Left renal cortex interstitium (tissue), 4 donors: ENCODE measurements at places on chromosomes 13 and 19.

GRCh38 chr13:86383561-86383960, 584.3 kb upstream of the SLITRK6 start:
- DNase-seq: no peak

DNA sequence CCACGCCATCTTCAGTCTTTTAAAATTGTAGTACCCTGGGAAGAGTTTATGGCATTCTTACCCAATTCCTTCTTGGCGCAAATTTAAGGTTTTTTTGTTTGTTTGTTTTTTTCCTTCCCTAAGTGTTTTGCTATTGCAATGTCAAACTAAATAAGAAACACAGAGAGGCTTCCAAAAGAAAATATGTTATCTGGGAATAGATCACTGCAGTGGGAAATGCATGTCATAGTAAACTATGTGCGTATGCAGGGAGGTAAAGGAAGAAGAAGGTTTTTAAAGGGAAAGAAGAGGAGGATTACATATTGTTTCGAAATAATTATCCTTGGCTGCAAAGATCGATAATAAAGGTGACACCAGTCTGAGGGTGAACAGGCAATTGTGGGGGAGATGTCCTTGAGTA, 13.2 kb downstream of the CLEC11A start:
- DNase-seq: no peak

GRCh38 chr13:30730526-30730925, 4.8 kb upstream of the ALOX5AP start:
- no peak for DNase-seq

DNA sequence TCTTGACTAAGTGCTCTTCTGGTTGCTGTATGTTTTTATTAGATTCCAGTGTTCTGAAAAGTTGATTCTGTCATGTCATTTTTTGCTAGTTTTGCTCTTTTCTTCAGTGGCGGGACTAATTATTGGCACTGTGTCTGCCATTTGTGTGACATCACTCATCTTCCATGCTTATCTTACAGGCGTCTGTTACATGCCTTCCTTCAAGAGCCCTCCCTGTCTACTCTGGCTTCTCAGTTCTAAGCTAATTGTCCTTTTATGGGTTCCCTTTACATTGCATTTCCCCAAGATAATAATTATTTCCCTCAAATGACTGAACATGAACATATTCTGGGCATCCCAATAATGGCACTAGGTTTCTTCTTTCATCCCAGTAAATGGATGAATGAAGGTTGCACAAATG, 459.1 kb downstream of the DCT start:
- no peak for DNase-seq

GRCh38 chr19:57068311-57068710, 51.5 kb upstream of the USP29 start:
- no peak for DNase-seq

- DNase-seq: no peak
Measured at GRCh38 chr13:73365252-73365651, 306.4 kb downstream of the KLF5 start.

DNA sequence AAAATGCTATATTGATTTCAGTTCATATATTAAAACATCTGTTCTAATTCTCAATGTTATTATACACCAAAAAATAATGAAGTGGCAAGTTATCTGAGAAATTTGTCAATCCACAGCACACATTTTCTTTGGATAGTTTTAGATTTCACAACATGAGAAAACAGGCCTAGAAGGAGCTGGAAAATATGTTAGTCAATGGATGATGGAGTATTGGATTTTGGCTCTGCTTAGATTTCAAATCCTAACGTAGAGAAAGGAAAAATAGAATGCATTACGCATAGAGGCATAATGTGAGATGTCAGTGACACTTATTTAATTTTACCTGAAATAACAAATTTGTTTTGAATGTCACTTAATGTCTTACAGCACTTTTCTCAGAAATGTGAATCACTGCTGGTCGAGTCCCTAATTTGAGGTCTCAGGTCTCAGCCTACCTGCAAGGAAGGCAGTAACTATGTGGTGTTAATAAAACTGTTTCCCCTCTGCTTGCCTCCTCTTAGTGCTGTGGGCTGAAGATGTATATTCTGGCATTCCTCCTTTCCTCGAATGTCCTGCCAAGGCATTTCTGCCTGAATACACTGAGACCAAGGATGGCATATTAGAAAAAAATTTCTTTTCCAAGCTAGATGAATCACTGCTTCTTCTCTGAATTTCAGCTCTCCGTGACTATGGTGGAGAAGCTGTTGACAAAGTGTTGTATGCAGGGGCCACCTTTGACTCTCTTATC, 232.4 kb downstream of the POSTN start:
- DNase-seq: no peak

GRCh38 chr13:26025196-26025595, 26.6 kb downstream of the SHISA2 start:
- DNase-seq: no peak

- no peak for DNase-seq
Measured at GRCh38 chr13:110698689-110699088, 7.2 kb downstream of the CARS2 start.

DNA sequence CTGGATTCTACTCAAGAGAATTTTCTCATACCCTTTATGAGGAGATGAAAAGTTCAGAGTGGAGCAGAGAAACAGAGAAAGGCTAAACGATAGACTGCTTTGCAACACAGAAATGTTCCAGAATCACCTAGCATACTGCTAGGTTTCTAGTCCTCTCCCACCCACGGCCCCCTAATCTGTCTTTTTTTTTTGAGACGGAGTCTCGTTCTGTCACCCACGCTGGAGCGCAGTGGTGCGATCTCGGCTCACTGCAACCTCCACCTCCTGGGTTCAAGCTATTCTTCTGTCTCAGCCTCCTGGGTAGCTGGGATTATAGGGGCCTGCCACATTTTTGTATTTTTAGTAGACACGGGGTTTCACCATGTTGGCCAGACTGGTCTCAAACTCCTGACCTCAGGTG, 4.8 kb downstream of the SUGP2 start:
- no peak for DNase-seq

DNA sequence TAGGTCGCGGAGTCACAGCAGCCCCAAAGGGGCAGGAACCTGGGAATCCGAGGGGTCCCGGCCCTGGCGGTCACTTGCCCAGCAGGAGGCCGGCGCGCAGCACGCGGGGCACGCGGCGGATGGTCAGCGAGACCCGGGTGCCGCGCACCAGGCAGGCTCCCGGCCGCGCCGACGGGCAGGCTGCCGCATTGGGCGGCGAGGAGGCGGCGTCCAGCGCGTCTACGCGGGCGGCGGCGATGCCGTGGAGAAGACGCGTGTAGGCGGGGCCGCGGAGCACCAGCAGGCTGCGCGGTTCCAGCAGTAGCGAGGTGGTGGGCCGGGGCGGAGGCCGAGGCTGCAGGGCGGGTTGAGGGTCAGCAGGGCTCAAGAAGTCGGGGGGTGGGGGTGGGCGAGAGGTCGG, 607 bp upstream of the SYNE4 start:
- DNase-seq: no peak

- no peak for DNase-seq
Measured at GRCh38 chr13:22012686-22013085, 341.8 kb downstream of the FGF9 start.

- no peak for DNase-seq
Measured at GRCh38 chr19:58304255-58304654, 922 bp upstream of the ERVK3-1 start.

DNA sequence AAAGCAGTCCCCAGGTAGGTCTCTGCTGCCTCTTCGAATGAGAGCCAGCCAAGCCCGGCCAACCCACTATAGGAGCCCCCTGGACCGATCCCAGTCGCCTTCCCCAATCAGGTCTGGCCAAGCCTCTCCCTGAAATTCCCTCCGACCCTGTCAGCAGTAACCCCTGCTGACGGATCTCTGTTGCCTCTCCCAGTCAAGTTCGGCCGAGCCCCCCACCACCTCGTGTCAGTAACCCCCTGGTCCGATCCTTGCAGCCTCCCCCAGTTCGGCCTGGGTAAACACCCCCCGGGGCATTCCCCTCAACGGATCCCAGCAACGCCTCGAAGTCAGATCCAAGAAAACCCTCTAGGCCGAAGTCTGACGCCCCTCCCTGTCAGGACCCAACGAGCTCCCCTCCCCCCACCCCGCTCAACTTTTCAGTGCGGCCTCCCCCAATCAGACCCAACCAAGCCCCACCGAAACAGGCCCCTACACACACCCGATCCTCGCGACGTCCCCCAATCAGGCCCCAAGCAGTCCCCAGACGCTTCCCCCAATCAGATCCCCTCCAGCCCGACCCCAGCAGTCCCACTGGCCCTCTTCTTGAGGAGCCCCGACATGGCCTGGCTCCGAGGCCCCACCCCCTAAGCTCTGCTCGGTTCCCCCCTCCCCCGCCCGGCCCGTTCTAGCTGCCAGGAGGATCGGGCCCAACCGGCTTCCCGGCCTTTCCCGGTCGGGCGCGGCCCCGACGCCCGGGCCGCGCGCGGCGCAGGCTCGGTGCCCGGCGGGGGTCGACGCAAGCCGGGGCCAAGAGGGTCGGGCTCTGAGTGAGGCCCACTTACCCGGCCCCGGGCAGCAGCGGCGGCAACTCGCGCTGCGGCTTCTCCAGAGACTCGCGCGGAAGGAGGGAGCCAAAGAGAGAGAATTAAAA, 1.8 kb downstream of the TNPO2 start:
- no peak for DNase-seq

GRCh38 chr13:70125693-70126092, 17.4 kb upstream of the KLHL1 start:
- DNase-seq: no peak

GRCh38 chr13:101554420-101555125, 102.1 kb downstream of the ITGBL1 start:
- no peak for DNase-seq

GRCh38 chr19:2577722-2578335, 101.9 kb downstream of the GADD45B start:
- DNase-seq: no peak

DNA sequence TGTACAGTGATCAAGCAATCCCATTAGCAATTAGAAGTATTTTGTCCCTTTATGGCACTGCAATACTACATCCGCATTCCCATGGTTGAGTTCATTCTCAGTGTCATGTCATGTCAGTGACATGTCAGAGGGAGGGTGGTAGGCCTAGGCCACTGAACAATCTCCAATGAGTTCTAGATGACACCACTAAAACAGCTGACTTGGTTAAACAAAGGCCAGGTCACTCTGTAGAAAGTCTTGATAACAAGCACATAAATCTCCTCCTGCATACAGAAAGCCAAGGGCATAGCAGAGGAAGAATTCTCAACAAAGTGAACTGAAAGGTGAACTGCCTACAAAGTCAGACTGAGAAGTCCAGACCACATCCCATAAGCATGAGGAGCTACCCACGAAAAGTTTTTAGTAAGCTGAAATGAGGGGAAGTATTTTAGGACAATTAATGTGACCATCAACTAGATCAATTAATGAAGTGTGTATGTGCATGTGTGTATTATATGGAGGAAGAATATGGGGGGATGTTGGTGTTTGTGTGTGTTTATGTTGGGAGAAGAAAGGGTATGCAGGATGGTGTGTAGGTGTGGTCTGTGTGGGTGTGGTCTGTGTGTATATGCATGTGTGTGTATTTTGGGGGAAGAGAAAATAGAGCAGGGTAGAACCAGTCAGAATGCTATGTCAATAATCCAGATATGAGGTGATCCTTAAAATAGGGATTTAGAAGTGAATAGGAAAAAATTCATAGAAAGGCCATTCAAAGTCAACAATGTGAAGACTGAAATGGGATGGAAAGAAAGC, 67.7 kb downstream of the TBC1D4 start:
- no peak for DNase-seq

DNA sequence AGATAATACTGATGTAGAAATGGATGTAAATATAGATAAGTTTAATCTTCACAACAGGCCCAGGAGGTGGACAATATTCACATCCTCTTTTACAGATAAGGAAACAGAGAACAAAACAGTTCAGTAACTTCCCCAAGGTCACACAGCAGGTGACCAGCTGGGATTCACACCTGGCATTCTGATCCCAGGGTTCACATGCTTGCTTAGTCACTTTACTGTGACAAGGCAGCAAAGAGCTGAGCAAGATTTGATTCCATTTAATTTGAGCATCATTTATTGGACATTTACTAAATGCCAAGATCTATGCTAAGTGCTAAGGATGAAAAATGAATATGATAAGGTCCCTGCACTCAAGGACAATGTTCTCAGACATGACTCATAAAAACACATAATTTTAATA, 94.1 kb upstream of the STARD13 start:
- no peak for DNase-seq

GRCh38 chr19:28426730-28427225, 786.2 kb downstream of the UQCRFS1 start:
- no peak for DNase-seq

- DNase-seq: no peak
Measured at GRCh38 chr13:44260336-44260735, 113.3 kb upstream of the SERP2 start.
